ENCODE measurements at places on chromosomes 2 and 18.

DNA sequence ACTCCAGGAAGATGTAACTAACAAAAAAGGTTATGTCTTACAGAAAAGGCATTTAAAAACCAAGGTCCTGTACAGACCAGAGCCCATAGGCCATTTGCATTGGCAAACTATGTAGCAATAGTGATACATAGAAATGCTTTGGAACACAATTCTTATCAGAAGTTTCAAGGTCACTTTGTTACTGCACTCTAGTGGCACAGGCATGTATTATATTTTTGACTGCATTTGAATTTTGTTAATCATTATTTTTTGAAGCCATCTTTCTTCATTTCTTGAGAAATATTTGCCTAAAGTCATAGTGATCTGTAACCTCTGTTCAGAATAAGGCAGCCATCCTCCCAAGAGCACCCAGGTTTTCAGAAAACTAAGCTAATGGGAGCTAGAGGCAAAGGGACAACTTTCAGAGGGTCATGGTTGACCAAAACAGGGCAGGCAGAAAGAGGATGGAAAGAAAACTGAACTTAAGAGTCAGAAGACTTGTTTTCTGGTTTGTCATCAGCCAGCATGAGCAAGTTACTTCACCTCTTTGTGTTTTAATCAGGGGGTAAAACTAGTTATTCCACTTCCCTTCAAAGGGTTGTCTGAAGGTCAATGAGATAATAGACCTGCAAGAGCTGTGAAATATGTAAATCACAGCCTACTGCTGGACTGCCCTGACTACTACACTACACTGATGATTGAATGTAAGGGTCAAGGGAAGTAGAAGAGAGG is 41.5 kb downstream of the SLC38A11 start:
- no peak for DNase-seq

GRCh38 chr2:212264187-212264586 is 274.4 kb downstream of the ERBB4 start:
- DNase-seq, result no peak

GRCh38 chr2:191881982-191882816 is 35.3 kb upstream of the CAVIN2 start:
- no peak for DNase-seq

GRCh38 chr2:238398577-238398976 is 28.1 kb upstream of the ASB1 start:
- no peak for DNase-seq

DNA sequence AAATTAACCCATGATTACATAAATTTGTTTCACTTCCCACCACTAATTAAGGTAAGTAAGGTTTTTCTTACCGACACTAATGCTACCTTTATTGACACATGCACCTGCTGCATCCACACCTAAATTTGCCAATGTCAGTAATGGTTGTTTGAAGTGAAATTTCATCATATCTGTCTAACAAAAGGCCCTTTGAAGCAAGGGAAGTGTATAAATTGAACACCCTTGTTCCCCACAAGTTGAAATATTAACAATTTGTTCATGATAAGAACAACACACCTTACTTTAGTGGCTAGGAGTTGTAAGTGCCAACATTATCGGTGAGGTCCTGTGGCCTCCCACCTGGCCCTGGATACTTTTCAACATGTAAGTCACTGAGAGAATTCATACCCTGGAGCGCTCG is 116.3 kb upstream of the CDCA7 start:
- DNase-seq, result no peak

DNA sequence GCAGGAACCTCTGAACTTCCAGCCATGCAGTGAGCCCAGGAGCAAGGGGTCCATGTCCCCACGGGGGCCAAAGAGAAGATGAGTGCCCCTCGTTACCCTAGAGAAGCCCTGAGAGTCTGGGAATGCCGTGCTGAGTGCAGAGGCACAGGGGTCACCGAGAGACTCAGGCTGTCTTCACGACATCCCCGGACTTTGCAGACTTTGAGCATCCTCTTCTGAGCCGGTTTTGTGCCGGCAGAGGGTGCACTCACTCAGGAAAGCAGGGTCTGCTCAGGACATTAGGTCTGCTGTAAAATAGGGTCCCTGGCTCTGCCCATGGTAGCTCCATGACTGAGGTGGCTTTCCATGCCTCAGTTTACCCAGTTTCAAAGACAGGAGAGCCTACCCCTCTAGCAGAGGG is 71.0 kb downstream of the GALNT14 start:
- DNase-seq, result no peak

DNA sequence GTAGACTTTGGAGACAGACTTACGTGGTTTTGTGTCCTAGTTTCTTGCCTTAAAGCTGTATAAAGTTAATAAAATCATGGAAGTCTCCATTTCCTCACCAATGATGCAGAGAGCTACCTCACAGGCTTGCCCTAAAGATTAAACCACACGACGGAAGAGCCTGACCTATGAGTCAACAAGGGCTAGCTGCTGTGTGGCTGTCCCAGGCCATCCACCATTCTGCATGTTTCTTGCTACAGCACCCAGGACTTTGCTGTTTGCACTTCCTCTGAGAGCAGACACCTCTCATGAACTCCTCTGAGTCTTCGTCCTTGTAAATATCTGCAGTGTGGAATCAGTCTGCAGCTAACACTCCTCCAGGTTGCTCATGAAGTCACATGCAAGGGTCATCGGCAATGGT is 160.0 kb upstream of the TRIB2 start:
- DNase-seq, result no peak

- DNase-seq, result no peak
Measured at GRCh38 chr2:63886445-63886844, 44.7 kb downstream of the UGP2 start.

- no peak for DNase-seq
Measured at GRCh38 chr2:213125646-213126347, 25.6 kb downstream of the IKZF2 start.

- DNase-seq, result no peak
Measured at GRCh38 chr2:121771976-121772742, 16.7 kb downstream of the TSN start.

DNA sequence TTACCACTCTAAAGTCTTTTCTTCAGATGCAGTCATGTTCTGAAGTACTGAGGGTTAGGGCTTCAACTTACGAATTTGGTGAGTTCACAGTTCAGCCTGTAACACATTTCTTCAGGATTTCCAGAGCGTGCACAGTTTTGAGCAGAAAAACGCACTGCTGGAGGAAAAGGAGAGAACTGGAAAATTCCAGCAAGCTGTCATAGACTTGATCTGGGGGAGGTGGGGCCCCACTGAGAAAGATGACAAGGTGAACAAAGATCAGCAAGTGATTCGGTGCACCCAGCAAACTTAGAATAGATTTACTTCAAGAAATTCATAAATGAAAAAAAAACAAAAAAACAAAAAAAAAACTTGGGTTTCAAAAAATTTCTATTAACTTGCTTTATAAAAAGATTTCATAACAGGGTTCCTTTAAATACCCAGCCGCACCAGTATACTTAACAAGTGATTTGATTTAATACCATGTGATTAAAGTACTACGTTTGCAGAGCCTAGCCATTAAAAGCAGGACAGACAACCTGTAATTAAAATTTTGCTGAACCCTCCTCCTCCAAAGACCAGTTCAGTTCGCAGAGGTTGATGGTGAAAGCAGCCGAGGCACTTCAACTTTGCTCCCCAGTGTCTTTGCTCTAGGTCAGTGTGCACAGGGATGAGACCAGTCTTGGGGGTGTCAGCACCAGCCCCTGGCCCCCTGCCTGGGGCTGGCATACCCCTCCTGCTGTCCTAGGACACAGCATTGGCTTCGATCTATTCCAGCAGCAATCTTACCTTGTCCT is 30.5 kb downstream of the CTIF start:
- DNase-seq, result no peak

DNA sequence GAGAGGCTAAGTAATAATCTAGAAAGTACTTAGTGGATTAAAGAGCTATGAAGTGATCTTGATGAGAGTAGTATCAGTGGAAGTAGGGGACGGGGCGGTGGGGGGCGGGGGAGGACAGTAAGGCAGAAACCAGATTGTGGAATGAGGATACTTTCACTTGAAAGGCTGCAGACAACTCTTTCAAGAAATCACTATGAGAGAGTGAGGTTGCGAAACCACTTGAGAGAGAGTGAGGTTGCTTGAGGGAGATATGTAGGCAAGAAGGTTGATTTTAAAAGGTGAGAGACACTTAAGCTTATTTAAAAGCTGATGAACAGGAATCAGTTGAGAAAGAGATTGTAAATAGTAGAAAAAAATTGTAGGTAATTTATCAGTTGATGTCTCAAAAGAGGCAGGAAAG is 3.8 kb downstream of the ZNF397 start:
- DNase-seq, result no peak

DNA sequence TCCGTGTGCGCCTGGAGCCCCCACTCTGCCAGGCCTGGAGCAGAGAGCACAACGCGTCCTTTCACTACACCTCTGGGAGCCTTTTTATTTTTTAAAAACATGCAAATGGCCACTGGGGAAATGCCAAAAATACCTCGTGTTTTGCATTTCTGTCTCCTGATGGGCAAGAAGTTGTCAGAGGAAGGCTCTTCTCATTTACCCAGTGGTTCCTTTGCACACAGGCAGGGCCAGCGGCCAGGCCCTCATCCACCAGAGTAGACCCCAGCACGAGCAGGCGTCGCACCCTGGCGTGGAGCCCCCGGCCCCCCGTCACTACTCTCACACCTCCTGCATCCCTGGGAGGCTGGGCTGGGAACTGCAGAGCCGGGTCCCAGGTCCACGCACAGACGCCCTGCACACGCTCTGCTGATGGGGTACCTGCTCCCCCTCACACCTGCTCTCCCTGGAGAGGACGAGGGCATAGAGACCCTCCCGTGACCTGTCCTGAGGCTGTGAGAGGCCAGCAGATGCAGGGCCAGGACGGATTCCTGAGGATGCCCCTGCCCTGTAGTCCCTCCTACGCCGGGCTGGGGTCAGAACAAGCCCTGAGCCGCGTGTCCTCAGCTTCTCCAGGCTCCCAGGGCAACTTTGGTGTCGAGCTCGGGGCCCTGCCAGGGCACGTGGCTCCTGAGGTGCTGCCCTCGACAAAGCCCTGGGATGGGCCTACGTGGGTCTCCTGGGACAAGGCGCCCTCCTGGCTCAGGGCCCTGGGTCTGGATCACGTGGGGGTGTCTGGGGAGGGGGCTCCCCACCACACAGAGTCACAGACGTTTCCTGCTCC is 65.0 kb downstream of the NFATC1 start:
- DNase-seq, result peak; percentile 77

DNA sequence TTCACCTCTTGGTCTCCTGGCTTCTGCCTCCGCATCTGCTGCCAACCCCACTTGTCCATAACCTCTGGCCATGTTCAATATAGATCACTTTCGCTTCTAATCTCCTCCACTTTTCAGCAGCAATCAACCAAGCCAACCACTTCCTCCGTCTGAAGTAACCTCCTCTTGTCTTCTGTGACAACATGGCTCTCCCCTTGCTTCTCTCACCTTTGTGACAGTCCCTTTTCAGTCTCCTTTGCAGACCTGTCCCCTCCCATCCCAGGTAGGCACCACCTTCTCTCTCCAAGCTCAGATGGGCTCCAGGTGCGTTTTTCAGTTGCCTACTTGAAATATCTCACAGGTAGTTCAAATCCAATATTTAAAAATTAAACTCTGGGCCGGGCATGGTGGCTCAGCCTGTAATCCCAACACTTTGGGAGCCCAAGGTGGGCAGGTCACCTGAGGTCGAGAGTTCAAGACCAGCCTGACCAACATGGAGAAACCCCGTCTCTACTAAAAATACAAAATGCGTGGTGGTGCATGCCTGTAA is 4.7 kb upstream of the PSD4 start:
- peak; percentile 7 for DNase-seq

DNA sequence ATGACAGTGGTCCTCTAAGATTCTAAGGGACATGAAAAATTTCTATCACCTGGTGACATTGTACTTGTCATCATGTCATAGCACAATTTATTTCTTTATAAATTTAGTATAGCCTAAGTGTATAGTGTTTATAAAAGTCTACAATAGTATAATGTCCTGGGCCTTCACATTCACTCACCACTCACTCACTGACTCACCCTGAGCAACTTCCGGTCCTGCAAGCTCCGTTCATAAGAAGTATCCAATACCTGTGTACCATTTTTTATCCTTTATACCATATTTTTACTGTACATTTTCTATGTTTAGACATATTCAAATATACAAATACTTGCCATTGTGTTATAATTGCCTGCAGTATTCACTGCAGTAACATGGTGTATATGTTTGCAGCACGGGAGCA is 72.8 kb upstream of the DSEL start:
- no peak for DNase-seq

DNA sequence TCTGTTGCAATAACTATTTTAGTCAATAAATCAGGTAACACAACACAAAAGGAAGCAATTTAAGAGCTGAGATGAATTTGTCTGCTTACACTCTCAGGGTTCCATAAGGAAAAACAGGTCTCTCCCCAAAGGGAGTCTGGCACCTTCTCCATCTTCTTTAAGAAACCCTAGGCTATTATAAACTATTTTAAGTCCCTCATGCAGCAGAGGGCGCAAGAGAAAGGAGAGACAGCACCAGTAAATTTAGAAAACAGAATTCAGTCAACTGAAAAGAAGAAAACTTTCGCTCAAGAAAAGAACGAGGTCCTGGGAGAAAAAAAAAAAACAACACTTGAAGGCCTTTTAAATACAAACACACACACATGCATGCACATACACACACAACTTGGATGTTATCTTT is 19.1 kb downstream of the SULT1C4 start:
- DNase-seq, result no peak

DNA sequence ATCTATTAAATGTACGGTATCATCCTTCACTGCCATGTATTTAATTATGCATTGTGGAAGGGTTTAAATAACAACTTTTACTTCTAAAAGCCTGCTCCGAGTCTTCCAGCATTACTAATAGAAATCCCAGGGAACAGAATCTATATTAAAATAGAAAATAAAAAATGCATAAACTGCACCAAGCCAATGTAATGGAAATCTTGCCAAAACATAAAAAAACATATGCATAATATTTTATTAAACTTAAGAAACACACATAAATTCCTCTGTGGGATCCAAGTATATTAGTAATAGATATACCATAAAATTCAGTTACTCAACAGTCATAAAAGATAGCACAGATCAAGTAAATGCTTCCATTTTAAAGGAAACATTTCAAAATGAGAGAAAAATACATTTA is 175.6 kb downstream of the TDRD15 start:
- no peak for DNase-seq

DNA sequence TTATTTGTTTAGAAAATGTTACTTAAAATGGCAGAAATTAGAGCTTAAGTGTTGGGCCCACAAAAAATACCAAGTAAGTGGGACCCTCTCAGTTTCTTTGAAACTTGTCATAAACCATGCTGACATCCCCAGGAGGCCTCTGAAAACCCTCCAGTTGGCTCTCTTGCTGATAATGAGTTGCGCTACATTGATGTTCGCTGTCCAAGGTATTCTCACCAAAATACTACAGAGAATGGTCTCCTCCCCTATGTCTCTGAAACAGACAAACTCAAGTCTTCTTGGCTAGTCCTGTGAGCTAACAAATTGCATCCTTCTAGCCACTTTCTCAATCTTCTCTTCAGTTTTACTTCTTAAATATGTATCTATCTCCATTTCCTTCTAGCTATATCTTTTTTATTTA is 669.4 kb downstream of the IRS1 start:
- no peak for DNase-seq

- DNase-seq, result no peak
Measured at GRCh38 chr2:601387-601698, 75.9 kb downstream of the TMEM18 start.
